ENCODE measurements at places on chromosomes 6 and 20.

DNA sequence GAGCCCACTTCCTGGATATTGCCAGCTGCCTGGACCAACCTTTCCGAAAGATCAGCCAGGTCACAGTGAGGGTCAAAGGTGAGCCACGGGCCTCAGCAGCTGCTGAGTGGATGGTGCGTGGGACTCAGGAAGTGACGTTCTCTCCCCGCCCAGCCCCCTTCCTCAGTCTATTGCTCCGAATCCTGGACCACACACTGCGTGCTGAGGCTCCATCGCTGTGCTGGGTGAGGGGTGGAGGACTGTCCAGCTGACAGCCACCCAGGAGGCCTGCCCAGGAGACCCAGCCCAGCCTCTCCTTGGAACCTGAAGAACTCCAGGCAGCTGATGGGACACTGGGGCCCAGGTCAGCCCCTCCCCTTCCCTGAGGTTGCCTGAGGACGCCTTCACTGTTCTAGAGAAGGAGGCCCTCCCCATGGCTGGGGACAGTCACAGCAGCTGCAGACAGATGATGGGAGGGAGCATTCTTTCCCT, 94.4 kb upstream of the CD93 start:
- no peak for DNase-seq

DNA sequence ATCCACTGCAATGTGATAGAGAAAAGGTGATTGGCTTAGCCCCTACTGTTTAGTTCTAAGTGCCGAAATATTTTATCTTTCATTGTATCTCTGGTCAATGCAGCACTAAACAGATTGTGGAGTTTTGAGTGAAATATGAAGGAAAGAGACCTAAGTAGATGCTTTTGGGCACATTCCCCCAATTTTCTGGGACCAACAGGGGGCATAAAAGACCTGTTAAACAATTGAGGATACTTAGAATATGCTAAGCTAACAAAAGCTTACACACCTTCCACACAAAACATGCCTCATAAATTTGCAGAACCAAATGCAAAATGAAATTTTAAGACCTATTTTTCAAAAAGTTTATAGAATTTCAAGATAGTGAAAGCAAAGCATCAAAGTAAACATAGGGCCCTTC, 746.9 kb downstream of the TBC1D32 start:
- no peak for DNase-seq

- no peak for DNase-seq
Observed at GRCh38 chr6:72672906-72673305, 51.0 kb downstream of the KCNQ5 start.

- DNase-seq, result no peak
Observed at GRCh38 chr20:59300333-59301081, at the start of gene EDN3. Gene EDN3, plus strand, starts transcription at chr20:59300611. Its CDS starts 202 bp downstream, at chr20:59300813.

- DNase-seq, result peak; percentile 97
Observed at GRCh38 chr6:137697267-137697938, 169.7 kb upstream of the TNFAIP3 start.

GRCh38 chr6:133245007-133245406, 3.9 kb downstream of the EYA4 start:
- DNase-seq, result no peak

GRCh38 chr6:145015739-145016558, 719.4 kb downstream of the EPM2A start:
- DNase-seq, result peak; percentile 88

GRCh38 chr6:67501755-67502154, 1133.3 kb upstream of the ADGRB3 start:
- no peak for DNase-seq

DNA sequence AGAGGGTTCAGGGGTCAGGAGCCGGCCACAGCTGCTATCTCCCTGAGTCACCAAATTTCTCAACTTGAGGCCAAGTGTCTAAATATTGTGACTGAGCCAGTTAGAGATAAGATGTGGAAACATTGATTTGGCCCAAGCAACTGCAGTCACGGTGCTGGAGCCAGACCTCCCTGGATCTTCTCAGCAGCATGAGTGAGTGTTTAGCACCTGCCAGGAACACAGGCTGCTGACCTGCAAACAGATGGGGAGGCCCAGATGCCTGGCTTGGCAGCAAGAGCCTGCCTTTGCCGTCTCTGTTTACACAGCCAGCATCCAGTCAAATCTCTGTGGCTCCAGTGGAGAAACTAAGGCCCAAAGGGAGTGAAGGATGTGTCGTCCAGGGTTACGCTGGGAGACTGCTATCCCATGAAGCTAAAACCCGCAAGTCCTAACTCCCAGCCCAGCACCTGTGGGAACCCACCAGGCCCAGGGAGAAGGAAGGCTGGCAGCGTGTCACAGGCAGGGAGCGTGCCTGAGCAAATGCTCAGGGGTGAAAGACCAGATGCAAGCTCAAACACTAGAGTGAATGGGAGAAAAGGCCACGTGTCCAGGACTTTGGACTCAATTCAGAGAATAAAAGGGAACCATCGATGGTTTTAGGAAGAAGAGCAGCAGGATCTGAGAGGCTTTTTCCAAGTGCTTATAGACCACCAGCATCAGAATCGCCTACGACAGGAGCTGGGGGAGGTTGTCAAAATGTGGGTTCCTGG, 15.9 kb upstream of the PTGIS start:
- peak; percentile 92 for DNase-seq

DNA sequence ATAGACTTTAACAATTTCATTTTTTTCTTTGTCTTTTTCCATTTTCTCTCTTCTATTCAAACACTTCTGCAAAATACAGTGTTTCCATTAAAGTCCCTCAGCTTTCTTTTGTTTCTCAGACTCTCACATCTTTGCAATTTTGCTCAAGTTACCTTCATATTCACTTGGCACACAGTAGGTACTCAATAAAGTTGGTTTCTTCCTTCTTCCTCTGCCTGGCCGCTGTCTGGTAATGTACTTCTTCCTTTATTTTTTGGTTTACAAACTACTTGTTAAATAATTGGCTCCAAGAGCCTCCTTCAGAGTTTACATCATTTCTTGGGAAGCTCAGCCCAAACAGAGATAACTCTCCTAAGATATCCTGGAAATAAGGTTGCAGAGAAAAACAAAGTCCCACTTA, 81.1 kb downstream of the GJA10 start:
- no peak for DNase-seq

- DNase-seq, result no peak
Observed at GRCh38 chr20:46898423-46898822, 3.8 kb downstream of the EYA2 start.

DNA sequence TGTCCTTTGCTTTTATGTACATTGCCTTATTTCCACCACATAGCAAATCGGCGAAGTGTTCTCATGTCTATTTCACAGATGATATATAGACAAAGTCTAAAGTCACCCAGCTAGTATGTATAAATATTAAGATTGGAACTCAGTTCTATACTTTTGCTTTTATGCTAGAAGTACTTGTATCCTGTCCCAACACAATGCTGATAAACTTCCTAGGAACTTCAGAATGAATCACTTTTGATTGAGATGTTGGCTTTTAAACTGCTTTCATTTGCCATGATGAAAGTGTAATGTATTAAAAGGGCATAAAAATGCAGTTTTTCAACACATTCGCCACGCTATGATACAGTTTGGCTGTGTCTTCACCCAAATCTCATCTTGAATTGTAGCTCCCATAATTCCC, 50.8 kb downstream of the GCLC start:
- peak; percentile 16 for DNase-seq

GRCh38 chr20:51269671-51270070, 246.8 kb upstream of the KCNG1 start:
- DNase-seq, result no peak

- DNase-seq, result no peak
Observed at GRCh38 chr6:168949981-168950857, 303.4 kb downstream of the THBS2 start.

DNA sequence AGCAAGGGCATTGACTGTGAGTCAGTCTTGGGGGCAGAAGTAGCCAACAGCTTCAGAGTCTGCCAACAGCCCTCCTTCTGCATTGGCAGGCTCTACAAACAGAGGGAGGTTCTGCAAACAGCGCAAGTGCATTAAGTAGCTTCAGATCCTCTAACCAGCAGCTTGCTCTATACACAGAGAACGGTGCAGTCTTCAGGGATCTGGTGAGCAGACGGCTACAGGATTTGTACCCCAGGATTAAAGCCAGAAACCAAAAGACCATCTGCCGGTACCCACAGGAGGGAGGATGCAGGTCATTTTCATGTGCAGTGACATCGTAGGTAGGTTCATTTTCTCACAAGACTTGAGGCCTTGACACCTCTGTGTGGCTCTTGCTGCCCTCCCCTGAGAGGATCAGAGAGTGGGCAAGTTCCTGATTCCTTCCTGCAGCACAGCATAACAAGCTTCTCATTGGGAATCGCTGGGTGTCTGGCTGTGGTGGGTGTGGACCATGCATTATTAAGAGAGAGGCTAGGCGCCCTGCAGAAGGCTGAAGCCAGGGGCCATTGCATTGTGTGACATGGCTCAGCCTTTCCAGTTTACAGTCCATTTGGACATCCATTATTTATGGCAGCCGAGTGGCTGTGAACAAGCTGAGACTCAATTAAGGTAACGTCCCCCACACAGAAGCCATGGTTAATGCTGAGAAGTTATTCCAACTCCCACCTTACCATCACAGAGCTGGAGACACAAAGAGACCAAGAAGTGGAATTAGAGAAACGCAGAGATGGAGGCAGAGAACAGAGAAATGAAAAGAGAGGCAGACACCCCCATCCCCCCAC, 250.0 kb downstream of the LRFN2 start:
- no peak for DNase-seq

DNA sequence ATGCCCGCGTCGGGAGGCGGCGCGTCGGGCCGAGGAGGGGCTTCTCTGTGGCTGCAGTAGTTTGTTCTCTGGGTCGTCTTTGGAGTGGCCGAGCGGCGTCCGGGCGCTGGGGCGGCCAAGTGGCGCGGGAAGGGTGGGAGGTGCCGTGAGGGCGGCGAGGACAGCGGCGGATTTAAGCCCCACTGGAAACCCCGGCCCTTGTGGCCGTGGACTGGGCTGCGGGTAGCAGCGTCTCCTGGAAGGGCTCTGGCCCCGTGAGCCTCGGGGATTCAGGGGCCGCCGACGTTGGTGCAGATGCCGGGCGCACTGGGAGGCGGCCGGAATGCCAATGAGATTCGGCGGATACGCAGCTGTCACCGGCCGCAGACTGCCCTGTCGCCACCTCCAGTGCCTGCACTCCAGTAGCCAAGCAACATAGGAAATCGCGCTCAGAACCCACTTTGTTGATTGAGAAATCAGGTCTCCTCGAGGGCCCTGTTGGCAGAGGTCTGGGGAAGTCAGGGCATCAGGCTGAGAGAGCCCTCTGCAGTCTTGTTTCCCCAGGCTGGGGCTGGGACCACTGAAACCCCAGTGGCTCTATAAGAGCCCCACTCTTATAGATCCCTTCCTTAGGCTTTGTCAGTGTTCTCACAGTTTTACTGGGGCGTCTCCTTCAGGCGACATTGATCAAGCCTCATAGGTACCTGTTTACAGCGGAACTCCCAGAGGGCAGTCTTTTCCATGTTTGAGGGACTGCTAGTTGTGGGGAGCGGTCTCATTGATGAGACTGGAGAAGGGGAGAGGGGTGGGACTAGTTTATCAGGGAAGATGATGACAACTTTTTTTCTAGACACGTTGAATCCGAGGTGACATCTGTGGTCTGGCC, 642 bp downstream of the GZF1 start:
- no peak for DNase-seq

DNA sequence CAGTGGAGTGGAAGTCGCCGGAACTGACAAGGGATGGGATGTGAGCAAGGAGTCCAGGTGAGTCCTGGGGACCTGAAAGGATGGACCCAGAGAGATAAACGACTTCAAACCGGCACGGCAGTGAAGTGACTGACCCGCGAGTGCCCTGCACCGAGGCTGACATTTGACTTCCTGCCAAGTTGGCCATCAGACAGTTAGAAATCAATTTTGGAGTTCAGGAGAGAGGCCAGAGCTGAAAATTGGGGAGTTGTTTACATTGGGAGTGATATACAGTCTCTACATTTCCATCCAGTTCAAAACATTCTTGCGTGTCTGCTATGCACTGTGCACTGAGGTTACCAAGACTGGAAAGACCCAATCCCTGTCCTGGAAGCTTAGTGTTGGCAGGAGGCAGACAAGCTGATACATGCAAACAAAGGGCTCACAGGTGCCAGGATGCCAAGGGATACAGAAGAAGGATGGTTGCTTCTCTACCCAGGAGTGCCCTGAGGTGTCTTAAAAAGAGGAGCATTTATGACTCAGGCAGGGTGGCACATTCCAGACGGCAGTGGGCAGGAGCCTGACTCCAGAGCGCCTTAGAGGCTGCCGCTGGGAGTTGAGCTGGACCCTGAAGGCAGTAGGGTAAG, 186.6 kb downstream of the MTHFD1L start:
- no peak for DNase-seq

- no peak for DNase-seq
Observed at GRCh38 chr20:3887876-3888620, 1.1 kb upstream of the PANK2 start.

- no peak for DNase-seq
Observed at GRCh38 chr6:126017668-126018067, 31.3 kb downstream of the TRMT11 start.

All from endothelial cell of umbilical vein (primary cell).